ENCODE measurements at places on chromosomes 3 and 15.

DNA sequence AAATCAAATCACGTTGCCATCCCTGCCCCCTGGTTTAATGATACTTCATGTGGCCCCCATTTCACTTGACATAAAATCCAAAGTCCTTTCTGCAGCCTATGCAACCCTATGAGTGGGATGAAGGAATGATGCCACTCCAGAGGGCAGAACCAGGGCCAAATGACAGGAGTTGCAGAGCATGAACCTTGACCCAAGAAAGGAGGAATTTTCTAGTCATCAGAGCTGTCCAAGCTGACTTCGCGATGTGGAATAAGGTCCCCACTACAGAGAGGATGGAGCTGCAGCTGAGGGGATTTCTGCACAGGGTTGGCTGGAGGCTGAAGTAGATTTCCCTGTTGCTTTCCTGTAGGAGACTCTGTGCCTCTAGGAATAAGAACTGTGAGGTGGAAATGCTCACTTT lies 15.8 kb upstream of the EPHB3 start:
- no peak for DNase-seq

DNA sequence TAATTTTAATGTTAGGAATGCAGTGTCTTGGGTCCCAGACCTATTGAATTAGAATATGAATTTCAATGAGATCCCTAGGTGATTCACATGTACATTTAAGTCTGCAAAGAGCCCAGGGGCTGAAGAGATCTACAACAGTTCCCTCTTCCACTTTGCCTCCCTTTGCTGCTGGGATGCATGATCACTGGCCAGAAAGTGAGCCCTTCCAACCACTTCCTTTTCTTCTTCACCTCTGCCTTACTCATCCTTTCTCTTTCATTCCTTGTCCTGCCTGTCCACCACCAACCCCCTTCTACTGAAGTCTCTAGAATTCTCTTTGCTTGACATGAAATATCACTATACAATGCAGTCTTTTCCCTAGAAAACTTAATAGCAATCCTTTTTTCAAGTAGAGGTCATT lies 222.4 kb upstream of the LRIG1 start:
- DNase-seq = no peak

- DNase-seq = no peak
Observed at GRCh38 chr15:62118520-62119226, 46.4 kb downstream of the C2CD4B start.

GRCh38 chr3:186381424-186382216 lies 19.6 kb upstream of the DGKG start:
- DNase-seq = no peak

DNA sequence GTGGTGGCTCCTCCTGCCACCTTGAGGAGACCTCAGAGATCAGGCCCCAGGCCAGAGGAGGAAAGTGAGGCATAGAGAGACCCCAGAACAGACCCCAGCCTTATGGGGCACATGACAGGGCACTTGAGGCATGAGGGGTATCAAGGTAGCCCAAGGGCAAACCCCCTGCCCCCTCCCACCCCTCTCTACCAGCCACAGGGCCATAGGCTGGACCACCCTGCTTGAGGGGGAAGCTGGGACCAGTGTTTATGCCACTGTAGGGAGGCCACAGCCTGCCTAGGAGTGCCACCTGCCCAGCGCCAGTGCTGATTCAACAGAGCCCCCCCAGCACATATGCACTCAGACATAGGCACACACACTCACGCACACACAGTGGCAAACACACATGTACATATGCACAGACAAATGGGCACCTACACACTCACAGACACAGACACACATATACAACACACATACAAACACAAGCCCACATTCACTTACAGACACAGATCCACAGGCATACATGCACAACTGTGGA lies 10.3 kb downstream of the MYL3 start:
- no peak for DNase-seq

GRCh38 chr15:100785181-100786138 lies 94.2 kb upstream of the ALDH1A3 start:
- no peak for DNase-seq

GRCh38 chr15:77038312-77039216 lies 32.3 kb downstream of the TSPAN3 start:
- no peak for DNase-seq

DNA sequence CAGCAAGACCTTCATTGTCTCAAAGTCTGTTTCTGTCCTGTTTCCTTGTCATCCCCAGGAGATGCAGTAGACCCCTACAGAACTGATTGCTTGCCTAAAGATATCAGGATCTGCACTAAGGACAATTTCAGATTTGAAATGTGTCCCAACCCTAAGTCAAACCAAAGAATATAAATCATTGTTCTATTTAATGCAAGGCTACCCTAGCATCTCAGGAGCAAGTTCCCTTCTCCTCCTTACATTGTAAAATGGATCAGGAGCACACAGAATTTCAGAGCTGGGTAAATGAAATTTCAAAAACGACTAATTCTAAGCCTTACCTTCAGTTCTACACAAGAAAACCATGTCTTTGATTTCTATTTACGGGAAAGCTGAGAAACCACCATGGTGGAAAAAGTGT lies 360.9 kb upstream of the KCNH8 start:
- peak; percentile 9 for DNase-seq

- no peak for DNase-seq
Observed at GRCh38 chr3:141333836-141334626, 34.3 kb upstream of the ZBTB38 start.

DNA sequence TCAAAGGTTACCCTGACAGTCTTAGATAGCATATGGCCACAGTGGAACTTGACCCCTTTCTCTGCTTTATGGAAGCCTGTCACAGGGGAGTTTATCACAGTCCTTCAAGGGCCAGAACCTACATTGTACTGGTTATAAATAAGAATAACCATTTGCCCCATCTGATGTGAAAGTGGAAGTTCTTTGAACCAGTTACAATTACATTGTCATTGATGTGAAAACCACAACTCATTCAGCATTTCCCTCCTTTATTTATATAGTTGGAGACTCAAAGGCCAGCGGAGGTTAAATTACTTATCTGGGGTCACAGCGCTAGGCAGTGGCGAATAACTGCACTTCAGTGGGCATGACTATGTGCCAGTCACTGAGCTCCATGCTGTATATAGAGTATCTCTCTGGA lies 60.5 kb upstream of the TBC1D5 start:
- DNase-seq = no peak

DNA sequence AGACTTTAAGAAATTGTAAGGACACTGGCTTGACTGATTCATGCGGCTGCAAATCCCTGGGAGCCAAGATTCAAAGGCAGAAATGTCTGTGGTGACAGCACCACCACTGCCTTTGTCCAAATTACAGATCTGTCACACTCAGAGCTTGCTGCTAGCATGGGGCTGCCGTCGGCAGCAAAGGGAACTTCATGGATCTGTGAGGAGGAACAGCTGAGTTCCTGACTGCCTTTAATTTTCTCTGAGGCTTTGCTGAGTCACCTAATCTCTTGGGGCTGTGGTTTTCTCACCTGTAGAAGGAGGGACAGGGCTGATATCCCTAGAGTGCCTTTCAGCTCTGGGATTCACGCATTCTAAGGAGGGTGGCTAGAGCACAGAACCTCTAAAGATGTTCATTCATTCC lies 4.1 kb upstream of the PAK6 start:
- DNase-seq = no peak

GRCh38 chr3:53493595-53493962 lies 832 bp upstream of the CACNA1D start:
- peak; percentile 11 for DNase-seq

- DNase-seq = no peak
Observed at GRCh38 chr3:49724586-49724985, 835 bp upstream of the GMPPB start.

GRCh38 chr3:170614214-170614966 lies 28.5 kb upstream of the SLC7A14 start:
- no peak for DNase-seq

GRCh38 chr15:51368307-51368706 lies 26.9 kb downstream of the GLDN start:
- DNase-seq = no peak

- DNase-seq = no peak
Observed at GRCh38 chr15:70669966-70670658, 93.2 kb downstream of the UACA start.

GRCh38 chr3:169199283-169199682 lies 464.2 kb downstream of the MECOM start:
- no peak for DNase-seq

DNA sequence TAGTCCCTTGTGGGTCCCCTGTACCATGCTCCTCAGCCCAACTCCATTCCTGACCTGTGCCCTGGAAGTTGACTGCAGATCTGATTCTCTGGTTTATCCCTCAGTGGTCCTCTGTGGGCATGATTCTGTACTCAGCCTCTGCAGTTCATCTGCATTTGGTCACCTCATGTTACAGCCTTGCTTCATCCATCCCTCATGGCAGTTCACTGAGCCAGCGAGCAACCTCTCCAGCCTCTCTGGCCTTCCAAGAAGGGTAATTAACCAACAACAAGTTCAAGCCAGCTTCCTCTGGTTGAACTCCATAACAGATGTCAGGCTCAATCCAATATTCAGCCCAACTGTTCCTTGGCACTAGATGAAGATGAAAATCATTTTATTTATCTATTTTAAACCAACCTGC lies 509.5 kb downstream of the NTRK3 start:
- DNase-seq = no peak

DNA sequence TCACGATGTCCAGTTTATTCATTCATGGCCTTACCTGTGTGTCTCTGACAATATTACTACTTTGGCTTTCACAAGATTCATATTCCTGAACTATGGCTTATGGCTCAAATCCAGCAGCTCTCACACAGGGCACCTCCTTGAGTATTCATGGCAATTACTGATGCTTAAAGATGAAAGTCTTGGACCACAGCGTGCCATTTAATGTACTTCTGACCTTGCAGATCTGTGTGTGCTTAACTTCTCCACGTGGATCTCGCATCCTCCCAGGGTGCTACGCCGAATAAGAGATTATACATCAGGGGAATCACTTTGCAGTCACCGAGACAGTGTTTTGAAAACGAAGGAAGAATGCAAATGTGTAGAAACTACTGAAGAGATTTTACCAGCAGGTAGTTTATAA lies 147.5 kb downstream of the TNIK start:
- DNase-seq = no peak

DNA sequence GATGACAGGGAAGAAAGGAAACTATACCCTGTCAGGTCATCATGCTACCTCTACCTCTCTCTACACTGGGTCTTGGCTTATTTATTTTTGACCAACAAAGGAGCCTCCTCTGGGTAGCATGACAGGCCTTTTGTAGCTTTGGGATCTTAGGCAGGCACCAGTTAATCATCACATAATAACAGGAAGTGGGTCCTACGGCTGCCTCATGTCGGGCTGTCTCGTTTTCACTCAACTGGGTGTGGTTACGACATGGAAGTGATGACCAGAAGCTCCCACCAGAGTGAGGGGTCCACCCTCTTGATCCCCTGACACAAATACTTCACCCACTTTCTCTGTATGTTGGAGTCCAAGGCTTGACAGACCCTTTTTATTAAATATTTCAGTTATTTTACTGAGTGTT lies 105.3 kb downstream of the CD47 start:
- no peak for DNase-seq

DNA sequence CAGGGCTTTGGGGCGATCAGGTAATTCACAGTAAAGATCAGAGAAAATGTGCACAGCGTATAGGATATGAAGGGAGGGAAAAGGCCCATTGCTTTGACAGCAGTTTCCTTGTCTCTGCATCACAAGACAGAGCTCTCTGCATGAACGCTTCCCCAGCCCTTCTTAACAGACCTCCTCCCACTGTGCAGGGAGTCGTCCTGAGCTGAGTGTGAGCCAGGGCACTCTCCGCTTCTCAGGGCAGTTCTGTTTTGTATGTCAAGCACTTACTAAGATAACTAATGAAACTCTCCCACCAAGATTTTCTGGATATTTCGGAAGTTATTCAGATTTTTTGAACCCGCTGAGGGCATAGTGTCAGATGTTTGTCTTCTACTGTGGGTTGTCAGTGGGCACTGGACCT lies 105.8 kb upstream of the C15orf61 start:
- DNase-seq = no peak

- no peak for DNase-seq
Observed at GRCh38 chr3:164537485-164537884, 540.8 kb downstream of the SI start.

DNA sequence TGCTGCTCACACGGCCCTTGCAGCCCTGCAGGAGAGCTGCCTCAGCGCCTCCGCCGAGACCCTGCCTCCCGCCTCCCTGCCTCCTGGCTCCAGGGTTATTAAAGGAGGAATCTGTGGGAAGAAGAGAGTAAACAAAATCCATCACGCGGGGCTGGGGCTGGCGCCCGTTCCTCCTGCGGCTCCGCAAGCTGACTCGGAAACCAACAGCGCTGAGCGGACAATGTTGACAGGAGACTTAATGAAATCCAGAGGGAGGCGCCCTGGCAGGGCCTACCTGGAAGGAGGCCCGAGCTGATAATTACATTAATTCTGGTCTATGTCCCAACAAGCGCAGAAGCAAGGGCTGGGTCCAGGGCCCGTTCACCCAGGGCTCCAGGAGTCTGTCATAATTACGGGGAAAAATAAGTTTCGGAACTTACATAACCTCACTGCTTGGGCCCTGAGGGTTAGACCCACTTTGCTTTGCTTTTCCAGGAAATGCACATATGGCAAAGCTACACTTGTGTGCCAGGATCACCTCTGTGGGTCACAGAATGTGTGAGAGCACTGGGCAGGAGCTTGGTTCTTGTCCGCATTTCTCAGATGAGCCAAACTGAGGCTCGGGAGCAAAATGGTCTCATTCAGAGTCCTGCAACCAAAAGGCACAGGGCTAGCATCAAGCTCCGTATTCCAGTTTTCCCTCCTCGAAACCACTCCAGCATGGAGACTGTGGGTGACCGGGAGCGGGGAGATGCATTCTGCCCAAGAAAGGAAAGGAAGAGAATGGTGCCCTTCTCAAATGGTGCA lies 43.8 kb upstream of the SLC6A6 start:
- DNase-seq = peak; percentile 54

DNA sequence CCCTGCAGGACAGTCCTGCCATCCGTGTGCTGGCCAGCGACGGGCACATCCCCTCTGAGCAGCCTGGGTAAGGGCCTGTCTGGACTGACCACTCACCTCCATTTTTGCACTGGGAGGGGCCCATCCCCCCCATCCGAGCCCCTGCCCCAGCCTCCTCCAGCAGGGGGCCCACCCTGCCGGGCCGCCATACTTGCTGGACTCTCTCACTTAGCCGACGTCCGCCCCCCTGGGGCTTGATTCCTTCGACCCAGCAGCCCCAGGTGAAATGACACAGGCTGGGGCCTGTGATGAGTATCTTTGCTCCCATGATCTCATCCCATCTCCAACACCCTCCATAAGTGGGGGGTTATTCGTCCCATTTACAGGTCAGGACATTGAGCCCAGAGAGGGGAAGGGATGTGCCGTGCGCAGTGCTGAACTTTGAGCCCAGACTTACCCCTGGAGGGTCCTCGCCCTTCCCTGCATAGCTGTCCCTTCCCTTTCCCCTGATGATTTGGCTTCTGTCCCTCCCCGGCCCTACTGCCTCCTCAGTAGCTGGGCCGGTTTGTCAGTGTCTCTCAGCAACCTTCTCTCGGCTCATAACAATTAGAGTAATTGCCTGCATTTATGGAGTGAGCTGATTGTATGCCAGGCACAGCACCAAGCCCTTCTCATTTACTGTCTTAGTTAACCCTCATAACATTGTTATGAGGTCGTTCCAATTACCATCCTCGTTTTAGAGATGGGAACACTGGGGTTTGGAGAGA lies 4.2 kb downstream of the LMAN1L start:
- DNase-seq = peak; percentile 50

GRCh38 chr15:67183443-67184169 lies 70.9 kb downstream of the AAGAB start:
- no peak for DNase-seq

GRCh38 chr15:42591238-42591934 lies 16.0 kb downstream of the STARD9 start:
- no peak for DNase-seq

GRCh38 chr3:125292015-125292414 lies 79.5 kb upstream of the SLC12A8 start:
- DNase-seq = no peak

GRCh38 chr15:74228723-74229081 lies 7.4 kb upstream of the CCDC33 start:
- peak; percentile 69 for DNase-seq
